ENCODE measurements at places on chromosomes 1 and 21.

DNA sequence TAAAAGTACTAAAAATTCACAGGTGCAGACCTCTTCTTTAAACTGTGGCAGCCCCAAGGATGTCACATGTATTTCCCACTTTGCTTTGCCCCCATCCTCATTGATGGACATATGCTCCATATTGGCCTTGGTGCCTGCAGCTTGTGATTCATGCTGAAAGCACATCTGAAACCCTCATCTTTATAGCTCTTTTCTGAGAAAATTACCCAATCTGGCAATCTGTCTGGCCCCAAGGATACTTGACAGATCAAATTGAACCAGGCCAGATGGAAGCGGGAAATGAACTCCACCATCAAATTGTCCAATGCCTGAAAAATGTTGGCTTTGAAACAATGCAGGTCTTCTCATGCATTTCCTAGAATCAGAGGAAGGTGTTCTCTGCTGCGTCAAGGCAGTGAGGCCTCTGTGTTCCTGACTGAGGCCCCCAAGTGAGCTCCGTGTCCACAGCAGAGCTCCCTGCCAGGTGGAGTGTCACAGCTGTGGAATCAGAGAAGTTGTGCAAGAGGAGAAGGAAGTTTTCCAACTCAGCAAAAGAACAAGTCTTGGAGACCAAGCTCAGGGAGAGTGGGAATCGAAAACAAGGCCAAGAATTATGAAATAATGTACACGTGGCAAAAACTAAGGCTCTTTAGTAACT, 323.7 kb downstream of the PLPP3 start:
- no peak for DNase-seq

DNA sequence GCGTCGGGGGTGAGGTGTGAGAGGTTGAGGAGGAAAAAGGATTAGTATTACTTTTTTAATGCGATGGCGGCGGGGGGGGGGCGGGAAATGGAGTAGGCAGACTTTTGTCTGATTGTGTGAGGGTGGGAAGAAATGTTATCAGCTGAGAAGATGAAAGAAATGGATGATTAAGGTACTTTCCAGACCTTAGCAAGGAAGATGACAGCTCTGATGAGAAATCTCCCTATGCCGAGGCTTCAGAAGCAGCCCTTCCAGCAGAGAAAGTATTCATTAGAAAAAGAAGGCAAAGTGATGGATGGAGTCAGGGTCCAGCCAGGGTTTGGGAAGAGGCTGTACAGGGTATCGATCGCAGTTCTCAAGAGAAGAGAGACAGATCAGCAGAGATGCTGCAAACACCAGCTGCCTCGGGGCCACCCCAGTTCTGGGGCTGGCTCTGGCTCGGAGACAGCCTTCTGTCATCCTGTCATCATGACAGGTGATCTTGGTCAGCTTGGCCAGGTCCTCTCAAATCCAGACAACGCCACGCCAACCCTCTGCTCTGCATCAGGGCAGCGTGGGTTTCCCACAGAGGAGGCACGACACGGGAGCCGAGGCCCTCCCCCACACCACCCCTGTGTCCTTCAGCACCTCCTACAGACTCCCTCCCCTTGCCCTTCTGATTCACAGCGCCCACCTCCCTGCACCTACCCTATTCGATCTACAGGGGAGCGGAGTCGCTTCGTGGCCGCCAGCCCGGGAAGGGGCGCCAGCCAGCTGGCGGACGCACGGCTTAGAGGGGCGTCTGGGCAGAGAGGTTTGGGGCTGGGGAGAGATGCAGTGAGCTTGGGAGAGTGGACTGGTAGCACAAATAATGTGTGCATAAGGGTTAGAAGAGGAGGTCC, 674 bp upstream of the ATXN7L2 start:
- no peak for DNase-seq

- DNase-seq = no peak
These were observed 93.7 kb downstream of the DUSP10 start for GRCh38 chr1:221648201-221648600.

DNA sequence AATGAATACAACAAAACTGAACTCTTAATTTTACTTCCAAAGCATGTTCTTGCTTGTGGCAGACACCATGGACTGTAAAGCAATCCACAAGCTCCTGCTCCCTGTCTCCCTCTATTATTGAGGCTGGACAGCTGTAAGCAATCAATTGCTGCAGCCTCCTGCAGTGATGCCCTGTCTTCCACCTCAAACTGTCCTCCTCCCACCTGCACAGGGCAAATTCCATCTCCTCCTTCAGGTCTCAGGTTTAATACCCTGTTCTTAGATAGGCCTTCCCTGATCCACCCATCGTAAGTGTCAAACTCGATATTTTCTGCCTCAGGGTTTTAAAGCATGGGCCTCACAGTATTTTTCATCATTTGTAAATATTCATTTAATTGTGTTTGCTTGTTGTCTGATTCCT, 81.8 kb downstream of the LYST start:
- no peak for DNase-seq

GRCh38 chr1:231421546-231421970, 529 bp downstream of the EGLN1 start:
- DNase-seq = no peak

Data from stimulated activated CD8-positive, alpha-beta memory T cell treated with anti-CD3 and anti-CD28 coated beads, Interleukin-15, amount 100 ng/mL, for 4 hours (primary cell).